ENCODE measurements at places on chromosomes 5 and 9.

- DNase-seq, result no peak
These were observed 54.2 kb upstream of the NCS1 start for GRCh38 chr9:130117816-130118632.

DNA sequence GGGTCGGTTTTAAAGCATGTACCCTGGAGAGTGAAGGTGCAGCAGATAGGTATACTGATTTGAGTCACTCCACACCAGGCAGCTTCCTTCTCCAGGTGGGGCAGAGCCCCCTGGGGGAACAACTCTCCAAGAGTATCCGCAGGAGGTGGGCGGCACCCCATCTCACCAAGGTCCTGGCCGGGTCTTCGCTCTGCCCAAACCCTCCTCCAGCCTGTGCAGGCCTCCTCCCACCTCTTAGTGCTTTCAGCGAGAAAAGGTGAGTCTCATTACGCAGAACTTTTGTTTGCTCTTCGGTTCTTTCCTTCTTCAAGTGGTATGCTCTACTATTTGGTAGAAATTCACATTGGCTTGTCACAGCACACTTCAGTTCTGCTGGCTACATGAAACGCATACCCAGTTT, 13.7 kb downstream of the SPACA9 start:
- DNase-seq, result no peak

GRCh38 chr9:124212381-124213050, 45.2 kb upstream of the NEK6 start:
- DNase-seq, result no peak

DNA sequence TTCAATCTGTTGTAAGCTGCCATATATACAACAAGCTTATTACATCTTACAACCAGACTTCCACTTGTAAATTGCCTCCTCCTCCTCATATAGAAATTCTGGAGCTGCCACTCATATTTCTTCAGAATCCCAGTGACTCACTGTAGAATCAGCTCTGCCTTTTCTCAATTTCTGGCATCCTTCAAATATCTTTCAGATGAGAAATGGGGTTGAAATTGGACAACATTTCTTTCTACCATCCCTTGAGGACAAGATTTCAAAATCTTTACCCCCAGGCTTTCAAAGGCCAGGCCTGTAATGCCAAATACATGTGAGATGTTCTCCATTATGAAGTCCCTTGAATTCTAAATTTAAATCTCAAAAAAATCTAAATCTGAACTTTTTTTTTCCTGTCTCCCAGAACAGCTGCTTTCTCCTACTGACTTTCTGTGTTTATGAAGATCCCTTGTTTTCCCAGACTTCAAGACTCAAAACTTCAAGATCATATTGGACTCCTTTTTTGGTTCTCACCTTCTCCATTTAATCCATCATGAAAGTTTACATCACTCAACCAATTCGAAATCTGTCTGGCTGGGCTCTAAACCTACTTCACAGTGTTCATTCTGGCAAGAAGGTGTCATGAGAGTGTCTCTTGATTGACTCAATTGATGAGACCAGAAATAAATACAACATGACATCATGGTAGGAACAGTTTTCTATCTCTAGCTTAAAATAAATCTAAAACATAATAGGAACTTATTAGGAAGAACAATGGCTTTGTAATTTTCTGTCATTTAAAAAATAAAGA, 109.8 kb downstream of the HMHB1 start:
- DNase-seq, result no peak

DNA sequence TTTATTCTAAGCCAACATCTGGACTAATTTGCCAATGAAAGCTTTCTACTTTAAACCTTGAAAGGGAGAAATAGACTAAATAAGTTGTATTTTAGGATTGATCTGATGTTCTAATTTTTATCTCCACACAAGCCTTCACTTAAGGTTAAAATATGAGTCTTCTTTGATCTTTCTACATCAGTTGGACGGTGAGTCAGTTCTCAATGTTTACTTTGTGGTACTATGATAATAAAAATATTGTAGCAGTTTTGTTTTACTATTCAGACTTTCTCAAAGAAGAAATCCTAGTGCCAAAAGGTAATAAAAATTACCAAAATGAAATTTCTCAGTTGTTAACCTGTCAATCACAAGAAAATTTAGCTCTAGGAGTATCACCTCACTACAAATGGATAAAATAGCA, 203.5 kb upstream of the RGMB start:
- no peak for DNase-seq

DNA sequence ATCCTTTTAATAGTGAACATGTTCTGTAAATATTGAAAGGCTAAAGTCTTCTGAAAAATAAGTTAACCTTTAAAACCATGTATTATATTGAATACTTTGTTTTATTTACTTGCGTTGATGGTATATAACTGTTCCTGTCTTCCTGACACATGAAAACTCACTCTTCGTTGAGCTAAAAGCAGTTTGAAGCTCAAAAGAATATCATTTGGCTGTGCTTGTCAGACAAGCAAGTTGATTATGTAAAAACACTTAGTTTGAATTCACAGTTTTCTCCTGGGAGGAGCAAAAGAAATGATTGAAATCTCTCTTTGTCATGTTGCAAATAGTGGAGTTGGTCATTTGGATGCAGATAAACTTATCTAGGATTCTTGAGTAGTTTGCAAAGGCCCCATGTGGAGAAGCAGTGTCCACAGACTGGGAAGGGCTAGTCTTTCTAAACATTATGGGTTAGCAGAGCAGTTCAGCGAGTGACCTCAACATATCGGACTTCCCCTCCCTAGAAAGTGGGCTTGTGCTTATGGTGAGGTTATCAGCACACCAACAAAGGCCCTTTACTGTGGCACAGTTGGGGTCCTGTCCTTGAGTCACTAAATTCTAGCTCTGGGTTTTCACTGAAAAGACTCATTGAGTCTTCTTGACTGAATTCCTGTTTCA, 290.4 kb downstream of the CSNK1G3 start:
- no peak for DNase-seq

- DNase-seq, result no peak
These were observed 109.5 kb upstream of the SLC28A3 start for GRCh38 chr9:84450029-84450428.

DNA sequence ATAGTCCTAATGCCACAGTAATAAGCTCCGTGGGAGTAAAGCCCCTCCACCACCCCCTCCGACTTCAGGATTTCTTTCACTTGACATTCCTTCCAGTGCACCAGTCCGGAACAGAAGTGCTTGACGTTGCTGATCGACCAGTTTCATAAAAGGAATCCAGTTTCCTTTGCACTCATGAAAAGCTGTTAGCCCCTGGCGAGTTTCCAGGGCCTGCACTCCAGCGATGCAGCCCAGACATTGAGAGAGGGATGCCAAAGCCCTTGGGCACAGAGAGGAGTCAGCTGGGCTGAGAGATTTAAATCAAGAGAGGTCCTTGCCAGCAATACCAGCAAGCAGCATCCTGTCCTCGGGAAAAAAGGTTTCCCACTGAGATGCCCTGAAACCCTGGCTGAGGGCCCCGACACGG, 170.1 kb downstream of the GABBR2 start:
- DNase-seq, result peak; percentile 40

GRCh38 chr9:86517475-86517874, 163.3 kb upstream of the TUT7 start:
- DNase-seq, result no peak

- no peak for DNase-seq
These were observed 1.7 kb downstream of the EPB41L4B start for GRCh38 chr9:109319017-109319625.

DNA sequence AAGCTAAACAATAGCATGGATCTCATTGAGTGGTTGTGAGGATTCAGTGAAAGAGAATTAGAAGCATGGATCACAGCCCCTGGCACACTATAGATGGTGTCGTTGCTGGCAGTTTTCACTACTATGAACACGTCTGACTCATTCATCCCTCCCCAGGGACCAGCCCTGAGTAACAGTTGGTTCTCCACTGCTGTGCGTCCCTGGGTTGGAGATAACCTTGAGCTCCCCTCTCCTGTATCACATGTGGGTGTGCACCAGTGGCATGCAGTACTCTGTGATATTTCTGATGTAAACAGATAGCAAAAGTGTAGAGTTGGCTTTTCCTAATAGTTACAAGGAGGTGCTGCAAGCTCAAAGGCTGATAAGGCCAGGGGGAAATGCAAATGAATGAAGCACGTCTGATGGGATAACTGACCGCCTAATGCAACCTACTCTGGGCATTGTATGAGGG, 8.8 kb upstream of the LCP2 start:
- no peak for DNase-seq

DNA sequence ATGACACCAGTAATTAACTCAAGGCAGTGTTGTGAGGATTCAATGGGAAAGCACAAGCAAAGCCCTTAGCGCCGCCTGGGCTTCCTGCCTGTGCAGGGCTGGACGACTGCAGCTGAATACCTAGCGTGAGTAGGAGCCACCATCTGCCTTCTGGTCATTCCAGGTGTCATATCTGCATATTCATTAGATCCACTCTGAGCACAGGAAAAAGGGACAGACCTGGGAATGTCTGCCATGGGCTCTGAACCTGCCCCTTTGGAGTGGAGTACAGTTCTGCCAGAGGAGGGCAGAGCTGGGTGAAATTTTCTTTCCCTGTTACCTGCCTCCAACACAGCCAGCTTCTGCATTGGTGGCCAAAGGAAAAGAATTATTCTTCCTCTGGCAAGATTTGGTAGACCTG, 298.8 kb downstream of the NSG2 start:
- no peak for DNase-seq

DNA sequence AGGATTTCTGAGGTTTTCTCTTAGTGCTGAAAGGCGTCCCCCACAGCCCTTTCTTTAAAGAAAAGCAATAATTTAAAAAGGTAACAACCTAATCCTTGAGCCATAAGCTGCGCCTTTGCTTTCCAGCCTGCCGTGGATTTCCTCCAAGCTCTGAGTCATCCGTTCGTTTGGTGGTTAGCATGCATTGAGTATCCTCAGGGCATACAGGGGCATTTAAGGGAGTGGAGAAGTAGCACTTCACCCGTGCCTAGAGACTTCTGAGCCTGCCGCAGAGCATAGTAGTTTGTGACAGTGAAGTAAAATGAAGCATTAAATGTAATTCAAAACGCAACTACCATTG, 892 bp upstream of the TNC start:
- DNase-seq, result no peak

DNA sequence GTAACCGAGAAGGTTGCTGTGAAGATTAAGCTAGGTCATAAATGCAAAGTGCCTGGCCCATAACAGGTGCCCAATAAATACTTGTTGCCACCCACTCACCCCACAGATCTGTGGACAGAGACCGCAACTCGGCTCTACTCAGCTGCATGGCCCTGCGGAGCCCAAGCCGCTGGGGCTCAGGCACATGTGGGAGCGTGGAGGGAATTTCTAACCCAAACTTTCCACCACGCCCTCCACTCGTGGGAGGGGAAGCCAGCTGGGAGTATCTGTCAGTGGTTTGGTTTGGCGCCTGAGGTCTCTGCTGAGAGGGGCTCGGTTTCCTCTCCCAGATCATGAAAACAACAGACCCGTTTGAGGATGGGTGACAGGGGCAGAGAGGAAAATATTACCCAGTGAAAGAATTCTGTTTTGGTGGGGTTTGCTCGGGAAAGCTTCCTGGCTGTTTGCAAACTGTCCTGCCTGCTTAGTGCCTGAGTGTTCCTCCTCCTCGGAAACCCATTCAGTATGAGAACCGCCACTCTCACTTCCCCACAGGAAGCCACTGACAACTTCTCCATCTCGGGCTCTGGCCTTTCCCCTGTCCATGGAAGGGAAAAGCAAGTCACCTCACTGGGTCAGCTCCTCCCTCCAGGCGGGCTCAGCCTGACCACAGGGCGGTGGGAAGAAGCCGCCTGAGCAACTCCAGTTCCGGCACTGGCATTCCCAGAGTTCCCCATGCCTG, 60.1 kb downstream of the RGS3 start:
- DNase-seq, result no peak

DNA sequence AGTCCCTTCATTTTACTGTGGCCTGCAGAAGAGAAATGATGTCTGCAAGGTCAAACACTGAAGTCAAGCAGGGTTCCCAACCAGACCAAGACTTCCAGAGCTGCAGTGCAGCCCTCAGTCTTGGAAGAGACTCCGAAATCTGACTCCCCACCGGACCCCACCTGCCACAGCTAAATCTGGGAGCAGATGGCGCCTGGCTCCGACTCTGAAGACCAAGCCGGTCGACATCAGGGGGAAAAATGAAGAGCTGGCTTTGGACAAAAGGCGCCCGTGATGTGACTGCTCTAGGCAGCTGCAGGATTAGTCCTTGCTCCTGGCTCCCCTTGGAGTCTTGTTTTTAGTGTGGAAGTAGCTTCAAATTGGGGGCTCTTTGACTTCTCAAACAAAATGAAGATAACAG, 72.4 kb upstream of the ZNF622 start:
- DNase-seq, result no peak

GRCh38 chr9:85594316-85594715, 147.4 kb downstream of the AGTPBP1 start:
- DNase-seq, result no peak

- no peak for DNase-seq
These were observed 292.6 kb upstream of the DAB2 start for GRCh38 chr5:39717176-39717897.

- no peak for DNase-seq
These were observed 66.4 kb upstream of the SUSD1 start for GRCh38 chr9:112241491-112241890.

DNA sequence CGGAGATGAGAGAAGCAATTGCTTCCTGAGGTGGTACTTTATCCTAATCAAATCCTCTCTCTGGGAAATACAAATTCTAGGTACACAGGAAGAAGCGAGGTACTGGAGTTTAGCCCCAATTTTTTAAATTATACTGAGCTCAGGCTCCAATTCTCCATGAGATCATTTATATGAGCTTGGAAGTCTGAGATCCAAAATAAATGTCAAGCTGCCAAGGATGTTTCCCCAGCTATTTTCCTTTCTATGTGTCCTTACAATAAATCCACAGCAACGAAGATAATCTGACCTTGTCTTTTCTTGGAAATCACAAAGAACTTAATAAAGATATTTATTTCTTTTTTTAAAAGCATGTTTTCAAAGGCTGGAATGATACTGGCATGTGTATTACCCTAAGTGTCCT, 597.3 kb downstream of the GABRG2 start:
- DNase-seq, result no peak

GRCh38 chr5:154273028-154273617, 82.6 kb downstream of the GALNT10 start:
- DNase-seq, result no peak

DNA sequence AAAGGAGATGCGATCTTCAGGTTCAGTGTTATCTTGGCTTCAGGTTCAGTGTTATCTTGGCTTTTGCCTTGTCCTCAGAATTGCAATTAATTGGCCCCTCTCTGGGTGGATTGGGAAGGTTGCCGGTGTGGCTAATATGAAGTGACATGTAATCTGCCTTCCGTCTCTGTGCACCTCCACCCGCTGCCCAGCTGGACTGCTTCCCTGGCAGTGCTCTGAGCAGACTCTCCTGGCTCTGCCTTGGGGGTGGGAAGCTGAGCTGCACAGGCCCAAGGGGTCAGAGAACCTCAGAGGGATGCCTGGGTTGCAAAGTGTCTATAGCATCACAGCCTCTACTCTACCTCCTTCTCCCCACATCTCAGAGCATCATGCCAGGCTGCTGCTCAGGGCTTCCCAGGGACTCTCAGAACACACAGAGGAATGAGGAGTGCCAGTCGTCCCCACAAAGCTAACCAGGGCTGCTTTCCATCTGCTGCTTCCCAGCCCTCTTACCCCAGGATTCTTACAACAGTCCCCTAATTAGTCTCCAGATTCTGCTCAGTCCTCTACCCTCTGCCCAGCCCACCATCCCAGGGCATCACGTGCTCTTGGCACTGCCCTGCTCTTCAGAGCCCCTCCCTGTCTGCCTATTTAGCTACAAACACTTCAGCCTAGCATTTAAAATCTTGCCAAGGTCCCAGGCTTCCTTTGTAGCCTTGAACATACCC, 54.4 kb upstream of the AFAP1L1 start:
- no peak for DNase-seq

GRCh38 chr5:126994485-126994884, 35.9 kb downstream of the MARCHF3 start:
- no peak for DNase-seq

- no peak for DNase-seq
These were observed 149.7 kb downstream of the ENC1 start for GRCh38 chr5:74490814-74491213.
